ENCODE measurements at places on chromosomes 12 and 14. TPM values are rescaled to one million over a fixed set of nuclear protein-coding genes. Genes with fewer than 3 reads are reported as not detected.
A peak's percentile ranks its signal among the peaks of the same experiment; 100 is the strongest.

- no peak for DNase-seq
Measured at GRCh38 chr12:43237238-43237879, 314.6 kb downstream of the ADAMTS20 start.

GRCh38 chr12:100248886-100249285, 18.0 kb downstream of the DEPDC4 start:
- no peak for DNase-seq

DNA sequence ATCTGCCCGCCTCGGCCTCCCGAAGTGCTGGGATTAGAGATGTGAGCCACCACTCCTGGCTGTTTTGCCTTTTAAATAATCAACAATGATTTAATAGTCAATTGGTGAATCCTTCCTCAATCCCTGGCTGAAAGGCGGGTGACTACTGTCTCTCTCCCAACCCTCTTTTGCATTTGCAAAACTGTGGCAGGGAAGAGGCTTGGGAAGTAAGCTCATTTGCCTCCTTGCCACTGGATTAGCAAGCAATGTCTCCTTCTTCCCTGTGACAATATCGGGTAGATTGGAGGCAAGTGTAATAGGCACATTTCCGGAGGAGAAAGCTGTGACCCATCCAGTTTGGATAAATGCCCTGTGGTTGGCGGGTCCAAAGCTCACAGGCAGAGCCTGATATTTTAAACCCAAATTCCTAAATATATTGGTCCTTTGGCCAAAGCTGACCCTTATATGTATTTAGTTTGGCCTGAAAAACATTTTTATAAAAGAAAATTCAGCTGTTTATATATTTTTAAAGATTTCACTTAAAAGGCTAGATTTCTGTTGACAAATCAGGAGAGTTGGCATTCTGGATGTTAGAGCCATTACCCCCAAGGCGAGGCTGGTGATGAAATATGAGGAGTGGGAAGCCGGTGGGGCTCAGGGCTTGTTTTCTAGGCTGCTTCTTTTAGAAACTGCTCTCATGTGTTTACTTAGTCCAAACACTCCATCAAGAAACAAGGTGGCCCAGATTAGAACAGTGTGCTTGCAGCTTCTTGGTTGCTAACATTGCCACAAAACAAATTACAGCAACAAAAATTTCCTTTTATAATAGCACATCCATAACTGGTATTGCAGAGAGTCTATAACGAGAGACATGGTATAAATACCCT, 646.9 kb upstream of the TMEM132C start:
- no peak for DNase-seq

DNA sequence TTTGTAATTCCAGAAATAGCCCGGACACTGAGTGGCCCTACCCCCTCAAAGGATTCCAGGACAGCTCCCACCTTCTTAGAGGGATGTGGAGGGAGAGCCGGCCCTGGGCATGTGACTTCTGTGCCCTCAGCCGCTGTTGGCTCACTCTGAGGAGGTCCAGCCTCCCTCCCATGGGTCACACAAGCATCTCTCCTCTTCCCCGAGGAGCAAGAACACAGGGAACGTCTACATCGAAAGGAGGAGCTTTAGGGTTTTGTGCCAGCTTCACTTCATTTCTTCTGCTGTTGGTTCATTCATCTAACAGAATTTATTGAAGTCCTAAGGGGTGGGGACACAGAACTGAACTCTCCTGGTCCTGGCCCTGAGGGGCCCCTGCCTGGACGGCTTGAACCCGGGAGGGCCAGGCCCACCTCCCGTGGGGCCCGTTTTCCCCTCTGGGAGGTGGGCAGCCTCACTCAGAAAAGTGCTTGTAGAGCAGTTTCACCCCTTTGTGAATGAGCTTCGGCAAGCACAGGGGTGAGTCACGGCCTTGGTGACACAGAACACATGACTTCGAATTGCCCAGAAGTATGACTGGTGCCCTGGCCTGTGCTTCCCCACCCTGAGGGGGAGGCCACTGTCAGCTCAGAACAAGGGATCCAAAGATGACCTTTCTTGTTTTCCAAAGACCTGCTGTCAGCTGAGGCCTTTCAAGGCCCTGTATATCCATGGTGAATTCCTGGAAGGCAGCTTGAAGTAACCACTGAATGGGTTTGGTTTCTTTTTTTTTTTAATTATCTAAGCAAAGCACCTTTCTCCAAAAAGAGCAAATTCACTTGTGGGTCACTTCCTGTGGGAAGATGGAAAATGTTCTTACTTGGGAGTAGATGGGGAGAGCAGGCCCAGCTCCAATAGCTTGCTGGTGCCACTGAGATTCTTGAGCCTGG, 39.2 kb downstream of the NFKBIA start:
- peak; percentile 94 for DNase-seq

DNA sequence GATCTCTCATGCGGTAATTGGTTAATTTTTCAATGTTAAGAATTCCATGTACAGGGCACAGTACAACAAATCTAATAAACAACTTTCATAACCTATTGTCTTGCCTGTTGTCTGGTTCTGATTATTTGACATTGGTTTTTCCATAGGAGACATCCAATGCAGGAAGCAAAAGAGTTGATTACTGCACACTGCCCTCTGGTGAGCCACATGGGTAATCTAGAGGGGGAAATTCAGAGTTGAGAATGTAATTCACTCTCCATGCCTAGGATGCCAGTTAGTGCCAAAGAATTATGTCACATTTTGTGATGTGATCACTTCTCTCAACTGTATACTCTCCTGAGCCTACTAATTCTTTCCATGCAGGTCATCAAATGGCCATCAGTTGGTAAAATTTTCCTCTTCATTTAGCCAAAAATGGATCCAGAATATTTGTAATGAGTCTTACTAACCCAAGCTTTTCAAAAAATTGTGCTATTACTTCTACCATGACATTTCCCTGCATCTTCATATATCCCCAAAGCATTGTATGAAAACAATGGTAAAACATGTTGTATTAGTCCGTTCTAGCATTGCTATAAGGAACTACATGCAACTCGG, 17.7 kb upstream of the CCDC91 start:
- DNase-seq: no peak

GRCh38 chr12:19288603-19289244, 150.6 kb upstream of the AEBP2 start:
- DNase-seq: no peak

DNA sequence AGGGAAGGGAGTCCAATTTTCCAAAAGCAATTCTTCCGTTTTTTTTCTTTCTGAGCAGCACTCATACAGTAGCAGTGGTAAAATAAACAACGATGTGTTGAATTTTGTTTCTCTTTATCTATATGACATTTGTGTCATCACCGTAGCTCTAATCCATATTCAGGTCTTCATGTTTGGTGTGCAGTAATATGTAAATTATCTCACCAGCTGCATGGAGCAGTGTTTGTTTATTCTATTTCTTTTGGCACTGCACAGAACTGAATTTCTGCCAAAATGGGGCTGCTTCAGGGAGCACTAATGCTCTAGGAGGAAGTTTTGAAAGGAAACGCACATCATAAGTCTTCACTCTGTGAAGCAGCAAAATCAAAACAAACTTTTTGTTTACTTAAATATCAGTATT, 130.0 kb upstream of the NPAS3 start:
- no peak for DNase-seq

DNA sequence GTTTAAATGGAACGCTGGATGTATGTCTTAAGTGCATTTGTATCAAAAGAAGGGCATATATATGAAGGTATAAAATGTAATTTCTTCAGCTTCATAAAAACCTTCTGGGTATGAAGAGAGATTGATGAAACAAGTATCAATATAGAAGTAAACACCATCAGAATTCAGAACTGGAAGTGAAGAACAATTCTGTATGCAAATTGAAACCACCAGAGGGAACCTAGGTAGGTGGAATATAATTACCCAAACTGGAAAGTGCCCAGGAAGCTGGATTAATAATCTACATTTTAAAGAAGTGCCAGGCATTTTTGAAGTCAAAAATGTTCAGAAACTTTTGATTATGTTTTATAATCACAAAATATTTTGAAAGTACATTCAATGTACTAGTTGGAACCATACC, 336.2 kb upstream of the GARIN6 start:
- no peak for DNase-seq

- DNase-seq: peak; percentile 54
Measured at GRCh38 chr12:30794591-30795409, 40.0 kb upstream of the CAPRIN2 start.

- DNase-seq: peak; percentile 48
Measured at GRCh38 chr12:95548056-95548538, 3.2 kb downstream of the USP44 start.

GRCh38 chr12:71011261-71011660, 90.7 kb upstream of the PTPRR start:
- no peak for DNase-seq

GRCh38 chr12:26845057-26845666, 12.2 kb upstream of the ITPR2 start:
- DNase-seq: no peak

Gene RPS6KA5
- total RNA-seq: 19.3 TPM

Gene NTF3
- total RNA-seq: not detected

Measured in activated CD4-positive, alpha-beta memory T cell treated with anti-CD3 and anti-CD28 coated beads for 36 hours (primary cell).